Esophagus mucosa (tissue), 1 donor: ENCODE measurements at places on chromosomes 16 and 17. TPM values are rescaled to one million over a fixed set of nuclear protein-coding genes. Genes with fewer than 3 reads are reported as not detected.
A peak's percentile ranks its signal among the peaks of the same experiment; 100 is the strongest.

CCL17 gene
- total RNA-seq: 1.6 TPM

KRT33B gene
- total RNA-seq: not detected

AARSD1 gene
- 17.8 TPM for total RNA-seq

DNA sequence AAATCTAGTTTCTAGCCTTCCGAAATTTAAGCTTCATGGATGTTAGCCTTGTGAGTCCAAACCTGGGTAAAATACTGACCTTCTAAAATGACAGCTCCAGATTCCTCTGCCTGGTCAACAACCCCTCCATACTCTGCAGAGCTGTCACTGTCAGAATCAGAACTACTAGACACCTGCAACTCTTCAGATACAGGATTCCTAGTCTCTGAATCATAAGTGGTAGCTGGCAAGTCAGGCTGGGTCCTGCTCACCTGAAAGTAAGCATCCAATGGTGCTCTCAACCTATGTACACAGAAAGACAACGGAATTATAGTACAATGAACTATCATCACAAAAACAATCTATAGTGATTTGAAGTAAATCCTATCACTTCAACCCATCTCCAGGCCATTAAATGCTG lies 14.8 kb downstream of the RFWD3 start:
- peak; percentile 78 for ATAC-seq

DNA sequence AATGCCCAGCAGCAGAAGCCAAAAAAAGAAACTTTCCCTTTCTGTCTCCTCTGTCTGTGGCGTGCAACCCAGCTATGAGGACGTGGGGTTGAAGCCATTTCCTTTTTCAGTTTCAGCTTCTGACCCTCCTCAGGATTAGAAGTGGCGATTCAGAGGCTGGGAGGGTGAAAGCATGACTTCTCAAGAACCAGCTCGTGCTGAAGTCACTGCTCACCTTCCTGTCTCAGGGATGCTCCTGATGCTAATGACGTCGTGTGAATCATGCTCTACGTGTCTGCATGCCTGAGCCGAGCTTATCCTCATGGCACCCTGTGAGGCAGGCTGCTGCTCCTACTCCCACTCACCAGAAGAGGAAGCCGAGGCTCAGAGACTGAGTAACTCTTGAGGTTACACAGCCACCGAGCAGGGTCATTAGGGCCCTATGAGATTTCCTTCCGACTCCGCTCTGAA lies 5.7 kb upstream of the LPO start:
- ATAC-seq: peak; percentile 68

DNA sequence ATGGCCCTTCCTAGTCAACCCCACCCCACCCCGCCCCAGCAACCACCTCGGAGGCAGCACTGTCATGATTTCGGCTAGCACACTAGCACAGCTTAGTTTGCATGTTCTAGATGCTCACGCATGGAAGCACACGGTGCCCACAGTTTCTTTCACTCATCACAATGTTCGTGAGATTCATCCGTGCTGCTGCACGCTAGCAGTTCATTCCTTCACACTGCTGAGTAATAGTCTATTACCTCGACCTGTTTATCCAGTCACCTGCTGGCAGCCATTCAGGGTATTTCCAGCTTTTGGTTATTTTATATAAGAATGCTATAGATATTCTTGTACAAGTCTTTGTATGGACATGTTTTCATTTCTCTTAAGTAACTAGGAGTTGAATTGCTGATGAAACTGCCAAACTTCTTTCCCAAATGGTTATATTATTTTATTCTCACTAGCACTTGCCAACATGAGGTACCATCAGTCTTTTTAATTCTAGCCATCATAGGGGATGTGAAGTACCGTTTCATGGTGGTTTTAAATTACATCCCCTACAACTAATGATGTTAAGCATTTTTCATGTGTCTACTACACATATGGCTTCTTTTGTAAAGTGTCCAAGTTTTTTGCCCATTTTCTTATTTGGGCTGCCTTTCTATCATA lies 75.7 kb downstream of the CYTH1 start:
- peak; percentile 93 for ATAC-seq

DNA sequence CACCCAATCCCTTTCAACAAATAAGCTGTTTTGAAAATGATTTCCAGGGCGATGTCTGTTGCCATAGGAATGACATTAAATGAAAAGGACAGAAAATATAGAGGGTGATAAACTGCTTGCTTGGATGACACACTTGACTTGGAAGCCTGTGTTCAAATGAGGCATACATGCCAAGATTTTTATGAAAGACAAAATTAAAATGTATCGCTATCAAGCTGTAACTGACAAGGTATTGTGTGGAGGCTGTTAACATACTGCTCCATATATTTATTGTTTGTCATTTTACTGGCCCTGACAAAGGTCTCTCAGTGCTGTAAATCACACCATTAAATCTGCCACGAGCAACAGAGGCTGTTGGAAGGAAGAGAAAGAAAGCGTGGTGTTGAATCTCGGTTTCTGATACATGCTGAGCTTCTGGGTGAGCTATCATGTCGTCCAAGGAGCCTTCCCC lies 456.2 kb upstream of the SALL1 start:
- no peak for ATAC-seq

DNA sequence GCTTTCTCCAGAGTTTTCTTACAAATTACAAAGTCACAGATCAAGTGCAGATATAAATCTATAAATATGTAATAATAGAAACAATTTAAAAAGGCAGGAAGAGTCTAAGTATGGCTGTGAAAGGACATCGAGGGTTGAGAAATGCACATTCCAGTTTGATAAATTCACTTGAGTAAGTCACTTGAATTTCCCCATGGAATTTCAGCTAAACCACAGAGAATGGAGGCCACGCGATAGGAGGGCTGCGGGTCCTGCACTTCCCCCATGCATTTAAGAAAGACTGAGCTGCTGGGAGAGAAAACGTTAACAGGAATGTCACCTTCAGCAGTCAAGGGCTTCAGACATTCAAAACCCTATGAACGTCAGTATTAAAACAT lies 6.1 kb upstream of the MXRA7 start:
- no peak for ATAC-seq

DNA sequence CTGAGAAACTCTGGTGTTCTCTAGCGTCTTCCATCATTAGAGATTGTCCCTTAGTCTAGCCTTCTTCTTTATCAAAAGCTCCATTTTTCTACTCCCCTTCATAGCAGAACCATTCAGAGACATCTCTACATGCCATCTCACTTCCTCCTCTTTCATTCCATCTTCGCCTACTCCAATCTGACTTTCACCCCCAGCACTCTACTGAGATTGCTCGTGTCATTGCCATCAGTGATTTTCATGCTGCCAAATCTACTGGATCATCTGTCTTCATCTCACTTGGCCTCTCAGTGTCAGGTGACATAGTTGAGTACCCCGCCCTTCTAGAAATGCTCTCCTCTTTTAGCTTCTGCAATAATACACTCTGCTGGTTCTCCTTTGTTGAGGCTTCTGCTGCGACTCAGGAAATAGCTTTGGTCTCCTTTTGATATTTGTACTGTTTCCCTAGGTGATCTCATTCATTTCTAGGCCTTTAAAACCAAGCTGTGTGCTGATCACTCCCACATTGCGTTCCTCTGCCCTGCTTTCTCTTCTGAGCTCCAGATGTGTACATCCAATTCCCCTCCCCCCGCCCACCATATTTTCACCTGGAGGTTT lies 119.1 kb downstream of the FTO start:
- ATAC-seq: no peak

- no peak for ATAC-seq
Observed at GRCh38 chr17:48997827-48998586, 822 bp downstream of the IGF2BP1 start.

- no peak for ATAC-seq
Observed at GRCh38 chr16:102060-102855, 24.2 kb downstream of the MPG start.

- ATAC-seq: no peak
Observed at GRCh38 chr17:29980261-29980660, 38.8 kb downstream of the EFCAB5 start.

- ATAC-seq: no peak
Observed at GRCh38 chr16:70601576-70602575, 44.5 kb upstream of the IL34 start.

GRCh38 chr17:79160980-79161636 lies 86.5 kb downstream of the ENGASE start:
- no peak for ATAC-seq

DNA sequence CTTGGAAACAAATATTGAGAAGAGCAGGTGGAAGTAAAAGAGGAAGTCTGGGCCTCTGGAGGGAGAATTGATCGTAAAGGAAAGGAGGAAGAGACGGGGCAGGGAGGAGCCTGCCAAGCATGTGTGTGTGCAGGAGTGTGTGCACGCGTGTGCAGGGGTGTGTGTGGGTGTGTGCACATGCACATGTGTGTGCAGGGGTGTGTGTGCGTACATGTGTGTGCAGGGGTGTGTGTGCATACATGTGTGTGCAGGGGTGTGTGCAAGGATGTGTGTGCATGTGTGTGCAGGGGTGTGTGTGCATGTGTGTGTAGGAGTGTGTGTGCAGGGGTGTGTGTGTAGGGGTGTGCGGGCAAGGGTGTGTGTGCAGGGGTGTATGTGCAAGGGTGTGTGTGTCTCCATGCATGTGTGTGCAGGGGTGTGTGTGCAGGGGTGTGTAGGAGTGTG lies 10.0 kb downstream of the CEP295NL start:
- peak; percentile 21 for ATAC-seq

- ATAC-seq: no peak
Observed at GRCh38 chr16:47258874-47259461, 115.2 kb upstream of the NETO2 start.

DNA sequence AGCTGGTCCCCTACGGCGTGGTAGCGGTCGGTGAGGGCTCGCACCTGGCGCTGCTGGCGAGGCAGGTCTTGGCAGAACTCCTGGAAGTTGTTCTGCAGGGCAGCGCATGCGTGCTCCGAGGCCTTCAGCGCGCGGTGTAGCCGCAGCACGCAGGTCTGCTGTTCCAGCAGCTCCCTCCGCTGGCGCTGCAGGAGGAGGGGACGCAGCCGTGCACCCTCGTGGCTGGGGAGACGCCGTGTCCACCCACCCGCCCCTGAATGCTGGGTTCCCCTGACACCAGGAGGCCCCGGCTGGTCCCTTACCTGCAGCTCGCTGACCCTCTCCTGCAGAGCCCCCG lies 12.2 kb downstream of the EVPL start:
- no peak for ATAC-seq

DNA sequence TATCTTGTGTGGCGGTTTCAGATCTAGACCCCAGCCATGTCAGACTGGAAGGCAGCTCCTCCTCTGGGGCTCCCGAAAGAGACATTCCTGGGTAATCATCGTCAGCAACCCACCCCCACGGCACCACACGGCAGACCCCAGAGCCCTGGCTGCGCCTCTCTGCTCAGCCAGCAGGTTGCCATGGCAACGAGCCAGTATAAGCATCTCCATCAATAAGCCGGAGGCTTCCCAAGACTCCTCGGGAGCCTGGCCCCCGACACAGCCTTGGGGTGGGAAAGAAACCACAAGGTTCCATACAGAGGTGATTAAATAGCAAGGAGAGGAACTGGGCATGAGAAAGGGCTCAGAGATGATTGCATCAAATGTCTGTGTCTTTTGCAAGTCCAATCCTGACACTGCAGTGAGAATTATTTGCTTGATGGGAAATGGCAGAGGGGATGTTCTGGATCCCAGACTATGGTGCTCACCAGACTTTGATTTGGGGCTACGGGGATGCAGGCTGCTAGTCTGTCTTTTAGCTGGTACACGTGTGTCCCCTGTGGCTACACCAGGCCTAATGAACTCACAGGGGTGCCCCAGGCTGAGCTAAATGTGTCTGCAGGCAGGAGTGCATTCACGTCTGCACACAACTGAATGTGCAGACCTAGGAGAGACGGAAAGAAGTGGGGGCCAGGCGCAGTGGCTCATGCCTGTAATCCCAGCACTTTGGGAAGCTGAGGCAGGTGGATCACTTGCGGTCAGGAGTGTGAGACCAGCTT lies 320.5 kb upstream of the TNRC6C start:
- ATAC-seq: no peak

GRCh38 chr16:3050487-3050886 lies 4.1 kb downstream of the MMP25 start:
- no peak for ATAC-seq

DNA sequence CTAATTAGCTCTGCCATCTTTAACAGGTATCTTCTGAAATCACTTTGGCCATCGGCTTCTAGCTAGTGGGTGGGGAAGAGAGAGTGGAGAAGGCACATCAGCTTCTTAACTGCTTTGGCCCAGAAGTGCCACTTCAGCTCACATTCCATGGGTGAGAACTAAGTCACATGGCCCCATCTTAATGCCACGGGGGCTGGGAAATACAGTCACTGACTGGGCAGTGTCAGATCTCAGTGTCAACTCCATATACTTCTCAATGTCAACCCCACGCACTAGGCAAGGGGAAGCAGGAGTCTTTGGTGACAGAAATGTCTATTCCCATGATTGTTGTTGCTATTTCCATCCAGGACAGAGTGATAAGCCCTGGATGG lies 29.4 kb downstream of the CCR7 start:
- ATAC-seq: no peak

GRCh38 chr17:57106107-57106835 lies 21.2 kb downstream of the AKAP1 start:
- no peak for ATAC-seq

DNA sequence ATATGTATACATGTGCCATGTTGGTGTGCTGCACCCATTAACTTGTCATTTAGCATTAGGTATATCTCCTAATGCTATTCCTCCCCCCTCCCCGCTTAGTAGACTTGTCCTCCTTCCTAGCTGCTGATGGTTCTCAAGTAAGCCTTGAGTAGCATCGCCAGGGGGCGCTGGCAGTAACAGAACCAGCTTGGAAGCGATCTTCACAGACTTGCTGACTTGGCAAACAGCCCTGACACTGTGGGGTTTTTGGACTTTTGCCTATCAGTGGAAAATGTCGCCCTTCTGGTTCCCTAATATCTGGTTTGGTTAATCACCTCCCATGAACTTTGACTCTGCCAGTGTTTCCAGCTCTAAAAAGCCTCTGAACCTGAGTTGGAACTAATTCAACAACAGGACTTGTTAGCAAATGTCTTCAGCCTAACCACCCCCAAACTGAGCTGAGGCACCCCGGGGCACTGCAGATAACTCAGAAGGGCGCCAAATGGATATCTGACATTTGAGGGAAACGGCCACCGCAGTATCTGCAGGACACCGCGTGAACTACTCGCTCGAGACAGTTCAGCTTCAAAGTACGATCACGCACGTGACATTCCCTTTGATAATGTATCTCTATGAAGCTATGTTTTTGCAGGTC lies 15.4 kb upstream of the SPATA32 start:
- peak; percentile 71 for ATAC-seq

GRCh38 chr17:17749921-17750320 lies 68.7 kb downstream of the RAI1 start:
- ATAC-seq: peak; percentile 3

GRCh38 chr17:79485991-79486390 lies 124.9 kb downstream of the RBFOX3 start:
- no peak for ATAC-seq

DNA sequence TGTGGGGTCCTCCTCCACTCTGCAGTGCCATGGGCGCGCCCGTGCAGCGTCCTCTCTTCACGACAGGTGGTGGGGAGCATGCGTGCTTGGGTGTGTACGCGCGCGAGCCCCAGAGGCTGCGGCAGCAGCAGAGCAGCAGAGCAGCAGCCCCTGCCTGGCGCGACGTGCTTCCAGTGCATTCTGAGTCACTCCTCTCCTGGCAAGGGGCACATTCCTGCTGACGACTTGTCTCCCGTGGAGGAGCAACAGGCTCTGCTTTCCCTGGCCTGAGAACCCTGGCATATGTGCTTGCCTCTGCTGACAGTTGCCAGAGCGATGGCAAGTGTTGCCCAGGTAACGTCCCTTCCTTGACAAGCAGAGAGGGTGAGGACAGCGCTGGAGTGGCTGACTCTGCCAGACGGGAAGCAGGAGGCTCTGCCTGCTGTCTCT lies 133.8 kb upstream of the PLCG2 start:
- ATAC-seq: peak; percentile 82
